ENCODE measurements at places on chromosomes 3 and 15.
A peak's percentile ranks its signal among the peaks of the same experiment; 100 is the strongest.

DNA sequence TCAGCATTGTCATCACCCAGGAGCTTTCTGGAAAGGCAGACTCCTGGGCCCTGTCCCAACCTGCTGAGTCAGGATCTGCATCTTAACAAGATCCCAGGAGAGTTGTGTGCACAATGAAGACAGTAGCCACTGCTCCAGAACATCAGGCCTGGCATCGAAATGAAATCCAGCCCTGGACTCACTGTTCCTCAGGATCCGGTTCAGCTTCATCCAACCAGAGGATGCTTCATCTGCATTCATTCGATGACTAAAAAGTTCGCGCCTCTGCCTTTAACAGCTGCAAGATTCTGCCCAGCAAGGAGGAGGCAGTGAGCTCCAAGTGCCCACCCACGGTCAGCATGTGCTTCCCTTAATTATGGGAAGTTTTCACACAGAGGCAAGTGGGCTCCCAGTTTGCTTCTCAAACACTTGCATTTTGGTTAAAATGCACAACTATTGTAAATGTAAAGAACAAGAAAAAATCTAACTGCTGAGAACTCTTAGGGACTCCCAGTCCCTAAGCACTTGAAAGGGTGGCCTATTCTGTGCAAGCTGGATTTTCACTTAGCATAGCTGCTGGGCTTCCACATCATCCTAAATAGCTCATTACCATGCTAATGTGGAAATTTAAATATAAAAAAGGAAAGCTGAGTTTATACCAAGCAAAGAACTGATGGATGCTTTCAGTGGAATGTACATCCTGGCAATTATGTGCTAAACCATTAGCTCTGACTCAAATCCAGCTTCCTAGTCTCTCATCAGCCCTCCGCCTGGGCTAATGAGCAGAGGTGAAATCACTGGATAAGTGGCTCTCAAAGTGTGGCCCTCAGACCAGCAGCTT lies 25.5 kb upstream of the ESYT3 start:
- DNase-seq, result peak; percentile 75

GRCh38 chr3:140397847-140398246 lies 280.0 kb upstream of the TRIM42 start:
- DNase-seq, result no peak

GRCh38 chr15:63389902-63390670 lies 8.4 kb upstream of the CA12 start:
- no peak for DNase-seq

GRCh38 chr15:39501366-39502081 lies 79.4 kb upstream of the THBS1 start:
- no peak for DNase-seq

DNA sequence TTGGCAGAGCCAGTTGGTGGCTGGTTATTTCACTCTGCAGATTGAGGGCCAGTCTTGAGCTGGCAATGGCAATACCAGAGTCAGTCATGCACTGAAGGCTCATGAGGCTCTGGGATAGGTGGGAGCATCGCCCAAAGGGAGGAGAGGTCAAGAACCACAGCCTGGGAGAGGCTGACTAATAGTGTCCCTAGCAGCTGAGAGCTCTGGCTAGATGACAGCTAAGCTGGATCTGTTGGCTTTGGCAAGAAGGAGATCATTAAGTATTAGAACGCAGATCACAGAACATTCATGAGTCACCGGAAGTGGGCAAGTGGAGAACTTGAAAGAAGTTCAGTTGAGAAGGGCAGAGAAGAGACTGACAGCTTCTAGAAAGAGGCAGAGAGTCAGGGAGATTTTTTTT lies 521.1 kb downstream of the NR2F2 start:
- DNase-seq, result no peak

DNA sequence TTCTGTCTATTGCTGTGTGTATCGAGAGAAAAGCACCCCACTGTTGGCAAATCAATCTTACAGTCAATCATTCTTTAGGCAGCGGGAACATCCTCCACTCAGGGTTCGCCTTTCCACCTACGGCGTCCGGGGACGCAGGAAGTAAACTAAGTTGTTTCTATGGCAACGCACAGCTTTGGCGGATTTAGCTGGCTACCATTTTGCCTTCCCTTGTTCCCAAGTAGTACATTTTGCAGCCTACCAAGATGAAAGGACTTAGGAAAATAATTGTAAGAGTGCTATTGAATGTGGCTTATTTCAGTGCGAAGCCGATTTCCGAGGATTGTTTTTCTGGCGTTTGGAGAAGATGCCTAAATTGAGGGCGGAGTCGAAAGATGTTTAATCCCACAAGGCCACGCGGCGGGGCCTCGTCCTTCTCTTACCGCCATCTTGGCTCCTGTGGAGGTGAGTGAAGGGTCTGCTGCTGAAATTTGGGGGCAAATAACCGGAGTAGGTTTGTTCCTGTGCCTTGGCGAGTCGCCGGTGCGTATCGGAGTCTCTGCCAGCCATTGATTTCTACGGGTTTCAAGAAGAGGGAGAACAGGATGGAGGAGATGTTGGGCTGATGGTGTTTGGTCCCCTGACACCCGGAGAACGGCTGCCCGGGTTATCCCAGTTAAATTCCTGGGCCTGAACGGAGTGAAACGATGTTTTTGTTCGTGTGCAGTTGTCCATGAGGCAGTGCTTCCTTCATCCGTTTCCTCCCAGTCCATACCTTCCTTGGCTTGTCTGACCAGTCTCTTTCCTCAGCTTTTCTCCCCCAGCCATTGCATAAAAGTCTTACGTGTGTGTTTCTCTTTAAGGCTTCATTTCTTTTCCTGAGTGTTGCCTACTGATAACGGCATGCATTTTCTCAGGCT lies at the start of gene RPL35A:
TSS of gene RPL35A (plus strand) at position 413 of the 899 bp plus-strand sequence. CDS start 778 bp downstream, outside the sequence.
- peak; percentile 89 for DNase-seq

DNA sequence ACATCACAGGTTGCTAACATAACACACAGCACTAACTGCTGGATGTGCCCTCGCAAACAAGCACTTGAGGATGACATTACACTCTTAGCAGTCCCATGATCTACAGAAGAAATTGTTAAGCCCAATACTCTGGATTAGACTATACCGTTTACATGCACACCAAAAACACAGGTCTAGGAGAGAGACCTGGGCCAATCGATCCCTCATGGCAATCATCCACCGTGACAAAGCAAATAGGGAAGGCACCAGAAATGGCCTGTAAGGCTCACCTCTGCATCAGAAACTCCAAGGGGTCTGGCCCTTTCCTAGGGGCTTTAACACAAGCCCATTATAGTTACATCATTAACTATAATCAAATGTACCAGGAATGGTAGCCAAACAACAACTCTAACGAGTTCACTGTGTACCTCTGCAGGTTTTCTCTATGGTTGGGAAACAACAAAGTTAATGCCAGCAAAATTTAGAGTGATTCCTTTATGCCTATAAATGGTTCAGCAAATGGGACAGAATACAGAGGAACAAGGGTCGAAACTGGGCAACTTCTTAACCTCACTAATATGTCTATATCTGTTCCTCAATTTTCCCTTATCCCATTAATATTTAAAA lies 18.5 kb downstream of the TRANK1 start:
- no peak for DNase-seq

- no peak for DNase-seq
Measured at GRCh38 chr3:189386739-189387138, 215.0 kb downstream of the TPRG1 start.

DNA sequence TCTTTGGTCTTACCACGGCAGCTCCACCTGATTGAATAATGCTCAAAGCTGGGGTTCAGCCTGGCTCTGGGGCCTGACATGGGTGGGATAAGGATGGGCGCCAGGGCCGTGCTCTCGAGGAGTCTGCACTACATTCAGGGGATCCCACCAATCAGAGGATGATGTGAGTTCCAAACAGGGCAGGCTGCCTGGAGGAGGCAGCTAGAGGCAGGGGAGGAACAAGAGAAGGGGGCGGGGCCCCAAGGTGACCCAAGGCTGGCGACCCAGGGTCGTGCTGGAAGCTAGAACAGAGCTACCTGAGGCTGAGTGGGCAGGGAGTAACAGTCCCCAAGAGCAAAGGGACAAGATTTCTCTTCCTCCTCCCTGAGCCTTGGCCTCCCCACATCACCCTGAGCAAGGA lies 56.1 kb downstream of the PCSK6 start:
- DNase-seq, result no peak

GRCh38 chr15:75192307-75192706 lies 9.4 kb upstream of the C15orf39 start:
- no peak for DNase-seq

GRCh38 chr3:107928084-107928445 lies 162.8 kb downstream of the CD47 start:
- DNase-seq, result peak; percentile 14

- DNase-seq, result no peak
Measured at GRCh38 chr15:92724144-92724543, 68.6 kb upstream of the FAM174B start.

GRCh38 chr3:7973006-7973405 lies 528.6 kb upstream of the LMCD1 start:
- DNase-seq, result no peak

GRCh38 chr3:134955874-134956273 lies 160.8 kb downstream of the EPHB1 start:
- DNase-seq, result no peak

- no peak for DNase-seq
Measured at GRCh38 chr15:81224232-81224631, 27.6 kb downstream of the IL16 start.

DNA sequence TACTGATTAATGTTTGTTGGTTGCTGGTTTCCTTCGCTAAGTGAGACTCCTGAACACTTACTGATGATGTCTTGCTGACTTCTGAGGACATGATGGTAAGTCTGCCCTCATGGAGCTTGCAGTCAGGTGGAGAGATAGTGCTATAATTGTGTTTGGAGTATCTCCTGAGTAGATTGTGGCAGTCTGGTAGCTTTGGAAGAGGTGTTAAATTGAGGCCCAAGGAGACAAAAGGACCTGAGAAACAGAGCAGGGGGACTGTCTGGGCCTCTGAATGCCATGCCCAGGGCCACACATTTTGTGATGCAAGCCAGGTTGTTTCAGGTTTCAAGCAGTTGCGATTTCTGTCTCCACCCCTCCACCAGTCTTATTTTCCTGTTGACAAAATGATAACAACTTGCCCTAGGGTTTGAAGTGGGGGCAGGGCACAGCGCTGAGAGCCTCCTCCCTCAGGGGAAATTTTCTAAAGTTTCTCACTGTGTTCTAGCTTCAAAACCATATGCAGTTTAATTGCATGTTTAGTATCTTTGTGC lies 16.7 kb downstream of the SMAD3 start:
- DNase-seq, result no peak

- no peak for DNase-seq
Measured at GRCh38 chr3:105938806-105939205, 70.0 kb upstream of the CBLB start.

DNA sequence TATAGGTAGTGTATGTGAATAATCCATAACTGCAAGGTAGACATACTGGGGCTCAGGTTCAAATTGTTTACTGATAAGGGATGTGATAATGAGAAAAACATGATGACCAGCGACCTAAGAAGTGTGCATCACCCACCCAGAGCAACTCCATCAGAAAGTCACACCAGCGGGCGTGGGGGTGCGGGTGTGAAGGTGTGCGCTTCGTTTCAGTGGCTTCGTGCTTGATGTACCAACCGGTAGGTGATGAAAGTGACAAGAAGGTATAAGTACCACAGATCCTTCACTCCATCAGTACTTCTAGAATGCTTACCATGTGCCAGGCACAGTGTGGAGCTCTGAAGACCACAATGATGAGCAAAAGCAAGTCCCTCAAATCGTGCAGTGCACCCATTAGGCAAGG lies 11.2 kb downstream of the ANP32A start:
- no peak for DNase-seq

DNA sequence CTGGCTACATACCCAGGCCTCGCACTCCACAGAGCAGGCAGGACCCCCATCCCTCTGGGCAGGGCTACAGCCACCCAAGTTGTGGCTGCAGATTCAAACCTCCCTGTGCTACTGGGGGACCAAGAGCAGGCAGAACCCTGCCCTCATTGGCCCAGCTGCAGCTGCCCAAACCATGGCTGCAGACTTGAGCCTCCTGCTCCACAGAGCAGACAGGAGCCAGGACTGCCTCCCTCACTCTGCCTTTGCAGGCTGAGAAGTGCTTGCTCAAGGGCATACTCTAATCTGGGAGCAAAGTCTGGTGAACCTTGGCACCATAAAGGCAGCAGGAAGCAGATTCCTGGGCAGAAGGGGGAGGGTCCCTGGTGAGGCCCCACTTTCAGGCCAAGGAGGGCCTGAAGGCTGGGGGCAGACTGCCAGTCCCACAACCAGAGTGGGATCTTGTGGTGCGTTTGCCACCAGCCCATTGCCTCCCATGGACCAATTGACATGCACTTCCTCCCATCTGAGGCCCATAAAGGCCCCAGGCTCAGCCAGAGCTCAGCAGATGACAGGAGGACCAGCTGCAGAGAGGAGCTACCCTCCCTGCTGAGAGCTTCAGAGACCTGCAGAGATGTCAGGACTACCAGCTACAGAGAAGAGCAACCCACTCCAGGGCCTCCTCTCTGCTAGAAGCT lies 64.2 kb upstream of the EPHA6 start:
- no peak for DNase-seq

- no peak for DNase-seq
Measured at GRCh38 chr15:52379395-52380106, 83.9 kb upstream of the MYO5C start.

- DNase-seq, result no peak
Measured at GRCh38 chr15:72047020-72047419, 70.9 kb downstream of the MYO9A start.

GRCh38 chr3:35782355-35782754 lies 143.0 kb downstream of the ARPP21 start:
- DNase-seq, result no peak

DNA sequence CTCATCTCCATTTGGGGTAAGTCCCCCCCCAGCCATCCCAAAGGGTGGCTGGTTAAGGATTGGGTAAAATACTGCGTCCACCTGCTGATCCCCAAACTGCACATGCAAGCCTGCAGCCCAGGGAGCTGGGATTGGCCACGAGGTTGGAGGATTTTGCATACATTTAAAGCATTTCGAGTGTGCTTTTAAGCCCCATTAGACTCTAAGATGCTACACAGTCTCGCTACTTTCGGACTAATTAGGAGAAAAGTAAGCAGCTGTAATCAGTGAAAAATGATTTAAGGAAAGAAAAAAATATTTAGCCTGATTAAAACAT lies 23.9 kb downstream of the SLC6A6 start:
- no peak for DNase-seq

GRCh38 chr3:116288485-116288884 lies 156.8 kb downstream of the LSAMP start:
- no peak for DNase-seq

- DNase-seq, result no peak
Measured at GRCh38 chr3:129413687-129414506, 14.5 kb downstream of the EFCAB12 start.

- no peak for DNase-seq
Measured at GRCh38 chr3:153080778-153081240, 81.2 kb upstream of the RAP2B start.
